Peyer's patch (tissue), 4 donors: ENCODE measurements at places on chromosomes 12 and 14.

GRCh38 chr12:125187148-125187745 lies 122.0 kb downstream of the AACS start:
- no peak for DNase-seq

GRCh38 chr14:68910540-68910939 lies 68.6 kb downstream of the ACTN1 start:
- peak; percentile 8 for DNase-seq

DNA sequence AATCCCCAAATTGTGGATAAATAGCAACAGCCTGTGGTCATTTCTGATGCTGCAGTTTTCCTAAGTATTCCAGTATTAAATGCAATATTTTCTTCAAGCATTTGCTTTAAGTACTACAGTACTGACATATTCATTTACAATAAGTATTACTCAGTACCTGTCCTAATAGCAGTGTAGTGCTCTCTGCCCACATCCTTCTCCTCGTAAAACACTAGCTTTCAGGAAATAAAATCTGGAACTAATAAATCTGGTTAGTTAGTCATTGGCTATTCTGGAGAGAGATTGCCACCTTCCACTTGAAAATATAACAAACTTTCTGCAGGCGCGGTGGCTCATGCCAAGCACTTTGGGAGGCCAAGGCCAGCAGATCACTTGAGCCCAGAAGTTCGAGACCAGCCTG lies 441.5 kb downstream of the PRKD1 start:
- no peak for DNase-seq

GRCh38 chr12:106223485-106224354 lies 24.1 kb downstream of the CKAP4 start:
- DNase-seq, result peak; percentile 84

- no peak for DNase-seq
Measured at GRCh38 chr12:25556153-25556552, 3.1 kb upstream of the LMNTD1 start.

DNA sequence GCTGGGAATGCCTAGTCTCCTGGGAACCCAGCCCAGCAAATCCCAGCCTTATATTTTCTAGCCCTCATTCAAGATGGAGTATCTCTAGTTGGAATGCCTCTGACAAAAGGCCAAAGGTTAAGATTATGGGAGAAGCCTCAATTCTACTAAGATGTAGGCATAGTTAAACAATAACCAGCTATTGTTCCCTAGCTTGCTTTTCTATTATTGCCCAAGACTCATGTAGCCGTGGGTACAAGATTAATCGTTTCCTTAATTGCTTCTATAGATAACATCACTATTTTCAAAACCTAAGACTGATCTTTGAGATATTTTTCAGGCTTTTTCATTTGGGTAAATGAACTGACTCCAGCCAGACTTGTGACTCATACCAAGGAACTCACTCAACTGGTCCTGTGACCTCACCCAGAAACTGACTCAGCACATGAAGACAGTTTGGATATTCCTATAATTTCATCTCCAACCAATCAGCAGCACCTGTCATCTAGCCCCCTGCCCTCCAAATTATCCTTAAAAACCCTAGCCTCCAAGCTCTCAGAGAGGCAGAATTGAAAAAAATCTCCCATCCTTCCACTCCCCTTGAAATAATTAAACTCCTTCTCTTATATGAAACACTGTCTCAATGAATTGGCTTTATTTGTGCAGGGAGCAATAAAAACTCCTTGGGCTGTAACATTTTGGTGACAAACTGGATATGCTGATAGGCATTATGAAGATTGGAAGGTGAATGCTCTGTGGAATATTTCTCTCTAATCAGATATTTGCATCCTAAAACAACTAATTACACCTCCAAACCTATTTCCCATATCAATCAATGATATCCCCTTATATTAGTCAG lies 589.0 kb downstream of the C12orf50 start:
- no peak for DNase-seq

DNA sequence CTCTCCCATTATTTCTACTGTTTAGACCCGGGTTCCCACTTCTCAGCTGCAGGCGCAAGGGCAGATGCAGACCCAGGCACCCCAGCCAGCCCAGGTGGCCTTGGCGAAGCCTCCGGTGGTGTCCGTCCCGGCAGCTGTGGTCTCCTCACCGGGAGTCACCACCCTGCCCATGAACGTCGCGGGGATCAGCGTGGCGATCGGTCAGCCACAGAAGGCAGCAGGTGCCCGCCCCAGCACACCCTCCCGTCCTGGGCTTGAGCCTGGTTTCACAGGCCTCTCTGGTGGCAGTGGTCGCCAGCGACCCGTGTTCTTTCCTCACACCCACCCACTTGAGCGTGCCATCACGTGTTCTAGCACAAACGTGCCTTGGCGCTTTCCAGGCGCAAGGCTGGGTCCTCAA lies 77.4 kb downstream of the DDX51 start:
- no peak for DNase-seq

DNA sequence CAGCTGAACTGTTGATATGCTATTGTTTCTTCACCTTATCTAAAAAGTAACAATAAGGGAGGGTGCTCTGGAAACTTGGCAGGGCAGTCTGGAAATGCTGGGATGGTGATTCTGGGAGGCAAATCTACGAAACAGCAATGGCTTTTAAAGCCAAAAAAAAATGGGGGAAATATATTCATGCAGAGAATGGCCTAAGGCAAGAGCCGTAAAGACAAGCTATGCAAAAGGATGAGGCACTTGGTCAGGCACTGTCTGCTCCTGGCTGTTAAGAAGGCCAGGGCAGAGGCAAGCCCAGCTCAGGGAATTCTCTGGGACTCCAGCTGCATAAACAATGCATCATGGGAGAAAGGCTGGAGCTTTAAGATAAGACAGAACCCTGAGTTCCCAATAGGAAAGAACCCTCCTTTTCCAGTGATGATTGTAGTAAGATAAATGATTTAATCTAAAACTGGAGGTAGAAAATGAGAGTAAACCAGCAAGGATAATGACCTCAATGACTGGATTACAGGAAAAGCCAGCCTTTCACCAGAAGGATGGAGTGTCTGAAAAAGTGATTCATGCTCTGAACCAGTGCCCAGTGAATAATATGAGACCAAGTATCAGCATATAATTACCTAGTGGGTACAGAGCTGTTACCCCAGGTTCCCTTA lies 46.0 kb downstream of the ITPR2 start:
- DNase-seq, result no peak

- DNase-seq, result no peak
Measured at GRCh38 chr14:35865611-35866324, 39.6 kb downstream of the BRMS1L start.

DNA sequence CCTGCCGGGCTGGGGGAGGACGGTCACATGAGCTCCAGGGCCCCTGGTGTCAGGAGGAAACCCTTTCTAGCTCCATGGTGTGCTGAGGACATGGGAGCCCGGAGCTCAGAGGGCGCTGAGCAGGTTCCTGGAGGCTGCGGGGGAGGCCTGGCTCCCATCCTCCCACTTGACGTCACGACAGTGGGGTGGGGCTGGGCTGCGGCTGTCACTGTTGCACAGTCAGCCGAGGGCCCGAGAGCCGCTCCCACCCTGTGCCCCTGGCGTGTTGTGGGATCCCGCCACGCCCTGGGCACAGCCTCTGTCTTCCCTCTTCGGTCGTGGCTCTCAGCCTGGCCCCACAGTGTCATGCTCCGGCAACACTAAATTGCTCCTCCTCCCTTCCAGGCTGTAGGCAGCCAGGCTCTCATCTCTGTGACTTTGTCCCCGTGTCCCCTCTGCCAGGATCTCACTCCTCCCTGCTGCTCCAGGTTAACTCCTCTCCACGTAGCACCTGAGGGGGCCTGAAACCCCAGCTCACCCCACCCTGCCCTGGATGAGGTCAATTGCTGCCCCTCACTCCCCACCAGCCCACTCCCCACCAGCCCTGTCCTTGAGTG lies 33.0 kb downstream of the BEGAIN start:
- peak; percentile 85 for DNase-seq

GRCh38 chr12:105436636-105437035 lies 106.1 kb downstream of the C12orf75 start:
- no peak for DNase-seq

GRCh38 chr12:6311822-6312528 lies 1.5 kb downstream of the PLEKHG6 start:
- peak; percentile 45 for DNase-seq

DNA sequence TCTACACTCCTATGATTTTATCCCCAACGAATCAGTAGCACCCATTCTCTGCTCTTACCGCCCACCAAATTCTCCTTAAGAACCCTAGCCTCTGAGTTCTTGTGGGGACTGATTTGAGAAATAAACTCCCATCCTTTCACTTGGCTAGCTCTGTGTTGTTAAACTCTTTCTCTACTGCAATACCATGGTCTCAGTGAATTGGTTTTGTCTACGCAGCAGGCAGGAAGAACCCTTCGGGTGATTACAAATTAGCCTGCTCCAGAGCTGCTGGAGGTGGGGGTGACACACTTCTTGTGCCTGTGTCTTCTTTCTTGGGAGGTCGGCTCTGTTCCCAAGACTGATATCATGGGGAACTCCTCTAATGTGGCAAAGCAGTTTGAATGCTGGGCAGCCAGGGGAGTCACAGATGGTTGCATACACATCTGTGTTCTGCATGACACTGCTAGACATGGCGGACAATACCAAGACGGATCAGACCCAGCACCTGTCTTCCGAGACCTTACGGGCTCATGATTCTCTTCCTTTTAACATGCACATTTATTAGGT lies 1.6 kb upstream of the C1S start:
- DNase-seq, result no peak

DNA sequence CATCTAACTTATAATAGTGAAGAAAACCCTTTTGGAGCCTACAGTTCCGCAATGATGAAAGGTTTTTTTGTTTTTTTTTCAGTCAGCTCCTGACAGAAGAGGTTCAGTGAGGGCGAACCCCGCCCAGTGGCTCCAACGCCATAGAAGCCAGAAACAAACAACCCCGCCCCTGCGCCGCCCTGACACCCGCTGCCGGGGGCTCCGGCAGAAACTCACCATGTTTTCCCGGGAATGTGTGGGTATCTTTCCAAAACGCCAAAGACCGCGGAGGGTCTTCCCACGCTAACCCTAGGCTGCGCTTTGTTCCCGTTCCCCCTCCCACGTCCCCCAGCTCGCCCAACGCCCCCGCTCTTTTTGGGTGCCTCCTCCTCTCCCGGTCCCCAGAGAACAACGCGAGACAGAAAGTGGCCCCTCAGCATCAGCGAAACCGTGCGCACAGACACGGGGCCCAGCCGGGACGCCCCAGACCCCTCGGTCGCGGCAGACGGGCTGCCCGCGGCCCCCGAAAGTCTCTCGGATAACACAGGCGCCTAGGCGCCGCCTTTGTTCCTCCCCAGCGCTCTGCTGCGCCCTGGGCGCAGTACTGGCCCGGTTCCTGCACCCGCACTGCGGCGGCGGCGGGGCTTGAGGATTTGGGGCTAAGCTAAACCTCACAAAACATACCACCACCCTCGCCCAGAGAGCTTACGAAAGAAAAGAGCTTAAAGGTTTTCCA lies 522 bp downstream of the TUBA1A start:
- DNase-seq, result peak; percentile 92

GRCh38 chr14:102516531-102517391 lies 7.2 kb upstream of the ANKRD9 start:
- peak; percentile 84 for DNase-seq

GRCh38 chr12:128047266-128048060 lies 219.5 kb upstream of the TMEM132C start:
- no peak for DNase-seq

GRCh38 chr12:13044906-13045299 lies 722 bp downstream of the FAM234B start:
- no peak for DNase-seq

DNA sequence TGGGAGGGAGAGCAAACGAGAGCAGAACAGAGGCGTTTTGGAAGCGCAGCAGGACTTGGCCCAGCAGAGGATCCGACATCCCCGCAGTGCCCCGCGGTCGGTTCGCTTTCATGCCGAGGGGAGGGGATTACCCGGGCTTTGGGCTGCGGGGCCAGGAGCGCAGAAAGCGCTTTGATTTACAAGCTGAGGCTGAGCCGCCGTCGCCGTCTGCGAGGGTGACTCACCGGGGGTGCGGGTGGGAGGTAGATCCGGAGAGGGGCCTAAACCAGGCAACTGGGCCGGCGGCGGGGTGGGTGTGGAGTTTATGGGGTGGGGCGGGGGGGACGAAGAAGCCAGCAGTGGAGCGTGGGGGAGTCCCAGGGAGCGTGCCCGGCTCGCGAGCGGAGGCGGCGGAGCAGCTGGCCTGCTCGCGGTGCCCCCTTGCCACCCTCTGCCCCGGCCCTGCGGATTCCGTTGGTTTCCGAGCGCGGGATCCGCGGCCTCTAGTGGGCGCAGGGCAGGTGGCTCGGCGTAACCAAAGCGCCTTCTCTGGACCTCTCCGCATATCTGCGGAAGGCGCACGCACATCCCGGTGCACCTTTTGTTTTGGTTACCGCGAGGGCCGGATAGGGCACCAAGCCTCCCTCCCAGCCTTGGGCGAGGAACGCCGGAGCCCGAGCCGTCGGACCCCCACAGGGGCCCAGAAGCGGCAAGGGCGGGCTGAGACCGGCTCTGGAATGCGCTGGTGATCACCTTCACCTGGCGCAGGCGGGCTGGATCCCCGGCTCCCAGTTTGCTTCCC lies 2.6 kb downstream of the SIX4 start:
- no peak for DNase-seq

GRCh38 chr12:52215587-52216031 lies 17.4 kb upstream of the KRT7 start:
- DNase-seq, result peak; percentile 43

GRCh38 chr12:89884416-89884898 lies 175.8 kb upstream of the ATP2B1 start:
- DNase-seq, result no peak

- DNase-seq, result no peak
Measured at GRCh38 chr14:71590131-71590530, 342.1 kb upstream of the RGS6 start.

- DNase-seq, result no peak
Measured at GRCh38 chr14:21048638-21049037, 6.5 kb downstream of the RNASE7 start.

DNA sequence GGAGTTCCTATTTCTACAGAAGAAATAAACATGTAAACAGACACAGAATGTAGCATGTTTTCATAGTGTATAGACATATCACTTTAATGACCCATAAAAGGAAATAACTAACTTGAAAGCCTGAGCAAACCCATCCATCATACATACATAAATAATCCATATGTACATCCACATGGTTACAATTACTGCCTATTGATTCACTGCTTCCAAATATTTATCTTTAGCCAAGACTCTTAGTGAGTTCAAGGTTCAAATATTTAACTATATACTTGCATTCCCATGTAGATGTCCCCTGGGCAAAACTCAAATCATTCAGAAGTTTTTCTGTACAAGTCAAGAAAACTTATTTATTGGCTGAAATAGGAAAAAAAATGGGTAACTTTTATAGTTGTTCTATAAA lies 95.4 kb downstream of the CCER1 start:
- no peak for DNase-seq

DNA sequence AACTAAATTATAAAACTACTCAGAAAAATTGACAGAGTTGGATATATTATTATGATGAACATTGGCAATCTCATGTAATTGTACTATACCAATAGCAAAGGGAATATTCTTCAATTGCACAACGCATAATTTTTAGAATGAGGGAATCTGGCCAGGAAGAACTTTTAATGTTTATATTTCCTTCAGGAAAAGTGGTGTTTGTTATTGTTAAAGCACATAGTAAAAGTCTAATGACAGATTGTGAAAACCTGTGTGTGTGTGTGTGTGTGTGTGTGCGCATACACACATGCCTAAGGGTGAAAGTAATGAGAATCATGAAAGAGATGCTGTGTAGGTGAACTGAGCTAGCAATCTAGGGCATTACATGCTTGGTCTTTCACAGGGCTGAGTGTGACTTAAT lies 877.7 kb downstream of the SLC6A15 start:
- no peak for DNase-seq
